A549 treated with DMSO at 1 μM for 4 hours (cell line): ENCODE measurements at places on chromosomes 2 and 18. TPM values are rescaled to one million over a fixed set of nuclear protein-coding genes. Genes with fewer than 3 reads are reported as not detected.

Gene BOK
- 22.6 to 33.2 TPM (median 30.6 TPM) in 5 replicates for total RNA-seq

Gene RIT2
- total RNA-seq: not detected in 5 replicates

Gene PSME4
- total RNA-seq: 41.5 to 45.4 TPM (median 44.4 TPM) in 5 replicates

Gene RNASEH1
- 51.5 to 60.9 TPM (median 53.9 TPM) in 5 replicates for total RNA-seq

Gene LCT
- 0.02 to 0.06 TPM (median 0.02 TPM) in 5 replicates for total RNA-seq
